ENCODE measurements at places on chromosomes 3 and 15. TPM values are rescaled to one million over a fixed set of nuclear protein-coding genes. Genes with fewer than 3 reads are reported as not detected.

The FILIP1L gene
- total RNA-seq, result 0.58 TPM

The MESP2 gene
- total RNA-seq, result not detected

The TM6SF1 gene
- total RNA-seq, result 15.2 TPM

The EOGT gene
- total RNA-seq, result 13.1 TPM

The KNG1 gene
- total RNA-seq, result not detected

The SLC22A14 gene
- total RNA-seq, result not detected

The CHDH gene
- 0.43 TPM for total RNA-seq

The HDC gene
- not detected for total RNA-seq

The GOLGA8S gene
- 0.10 TPM for total RNA-seq
